ENCODE measurements at places on chromosomes 6 and 20. TPM values are rescaled to one million over a fixed set of nuclear protein-coding genes. Genes with fewer than 3 reads are reported as not detected.

The GSTA2 gene
- total RNA-seq: not detected

The TSHZ2 gene
- total RNA-seq: not detected

The SPATA25 gene
- total RNA-seq: not detected

The FAM217B gene
- total RNA-seq: 3.9 TPM

The OTOR gene
- not detected for total RNA-seq

The MTHFD1L gene
- 53.2 TPM for total RNA-seq

The OR2B6 gene
- not detected for total RNA-seq

The SNX9 gene
- total RNA-seq: 41.2 TPM

The FAM83B gene
- under 0.01 TPM for total RNA-seq

The MUCL3 gene
- total RNA-seq: not detected

The PTCRA gene
- not detected for total RNA-seq

The EEF1A1 gene
- total RNA-seq: 28,223 TPM

The NKX2-4 gene
- not detected for total RNA-seq

The ZNF391 gene
- total RNA-seq: 0.28 TPM

The PNLDC1 gene
- total RNA-seq: not detected

The HUS1B gene
- total RNA-seq: 0.56 TPM

The SPATS1 gene
- total RNA-seq: not detected

The FGD2 gene
- not detected for total RNA-seq

The SOX18 gene
- not detected for total RNA-seq

The PGC gene
- total RNA-seq: not detected

The CENPQ gene
- 5.8 TPM for total RNA-seq

The ASIP gene
- not detected for total RNA-seq
